Left renal cortex interstitium (tissue), 4 donors: ENCODE measurements at places on chromosomes 1 and 21.

GRCh38 chr1:206674745-206675175 lies 9.9 kb upstream of the MAPKAPK2 start:
- DNase-seq: no peak

DNA sequence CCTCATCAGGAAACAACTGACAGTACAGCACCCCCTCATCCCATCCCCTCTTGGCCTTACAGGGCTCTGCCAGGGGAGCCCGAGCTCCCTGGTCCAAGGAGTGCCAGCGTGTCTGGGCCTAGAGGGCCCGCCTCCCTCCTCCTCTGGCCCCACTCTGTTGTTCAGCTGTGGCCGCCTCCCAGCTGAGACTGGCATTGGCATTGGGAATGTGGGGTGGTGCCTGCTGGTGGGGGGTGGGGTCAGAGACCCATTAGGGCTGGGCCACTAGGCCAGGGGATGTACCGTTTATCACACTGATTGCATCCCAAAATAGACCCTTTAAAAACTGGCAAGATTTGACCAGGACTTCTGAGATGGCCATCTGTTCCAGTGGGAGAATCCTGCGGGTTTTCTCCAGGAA lies 1.4 kb downstream of the LDLRAP1 start:
- DNase-seq: no peak

- DNase-seq: no peak
Observed at GRCh38 chr1:82485591-82486369, 685.0 kb downstream of the ADGRL2 start.

DNA sequence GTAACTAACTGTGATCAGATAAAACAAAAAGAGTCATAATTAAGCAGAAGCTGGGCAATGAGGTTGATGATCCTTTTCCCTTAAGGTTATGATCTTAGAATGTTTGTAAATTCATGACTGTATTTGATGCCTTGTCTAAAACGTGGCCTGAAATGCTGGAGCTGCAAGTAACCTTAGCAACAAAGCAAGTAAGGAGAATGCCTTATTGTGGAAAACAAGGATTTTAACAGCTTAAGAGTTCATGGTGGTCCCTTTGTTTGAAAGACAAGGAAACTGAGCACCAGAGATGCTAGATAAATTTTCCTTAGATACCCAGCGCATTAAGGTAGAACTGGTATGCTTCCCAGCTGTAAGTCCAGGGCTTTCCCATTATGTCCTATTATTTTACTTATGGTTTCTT lies 25.7 kb upstream of the XPR1 start:
- no peak for DNase-seq

GRCh38 chr1:54842206-54842915 lies 41.2 kb upstream of the TTC22 start:
- DNase-seq: no peak

DNA sequence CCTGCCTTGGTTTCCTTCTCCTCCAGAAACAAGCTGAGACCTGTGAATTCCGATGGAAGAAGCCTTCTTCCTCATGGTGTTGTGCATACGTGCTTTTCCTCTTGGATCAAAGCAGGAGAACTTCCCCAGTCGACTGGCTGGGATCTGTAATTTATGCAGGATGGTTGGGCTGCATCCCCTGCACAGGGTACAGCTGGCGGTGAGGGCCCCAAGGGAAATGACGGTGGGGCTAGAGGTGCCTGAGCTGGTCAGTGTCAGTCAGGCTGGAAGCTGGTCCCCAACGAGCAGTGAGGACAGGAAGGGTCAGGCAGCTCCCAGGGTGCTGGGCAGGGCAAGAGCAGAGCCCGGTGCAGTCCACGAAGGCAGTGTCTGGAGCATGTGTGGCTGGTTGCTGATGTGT lies 106.7 kb downstream of the CNIH3 start:
- no peak for DNase-seq

DNA sequence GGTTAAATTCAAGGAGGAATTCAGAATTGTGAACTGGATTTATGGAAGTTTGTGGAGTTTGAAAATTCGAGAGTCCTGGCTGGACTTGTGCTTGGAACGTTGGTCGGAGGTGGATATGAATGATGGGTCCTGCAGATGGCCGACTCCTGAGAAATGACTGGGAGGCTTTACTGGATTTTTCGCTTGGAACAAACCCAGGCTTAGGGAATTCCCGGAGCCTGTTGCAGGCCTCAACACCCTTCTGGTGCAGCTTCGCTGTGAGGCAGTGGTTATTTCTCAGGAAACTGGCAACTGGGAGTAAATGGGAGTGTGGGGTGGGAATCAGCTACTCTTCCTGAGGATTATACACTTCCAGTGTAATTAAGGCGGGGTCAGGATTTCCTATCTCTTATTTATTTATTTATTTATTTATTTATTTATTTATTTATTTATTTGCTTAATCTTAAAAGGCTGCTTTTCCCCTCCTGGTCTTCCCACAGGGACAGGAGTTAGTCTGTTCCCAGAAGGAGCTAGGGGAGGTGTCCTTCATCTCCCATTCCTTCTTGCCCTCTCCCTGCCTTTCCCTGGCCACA lies 21.1 kb downstream of the MAPKAPK2 start:
- no peak for DNase-seq

GRCh38 chr1:14627608-14628489 lies 29.4 kb downstream of the KAZN start:
- no peak for DNase-seq
